ENCODE measurements at places on chromosomes 1 and 21.

- no peak for DNase-seq
Observed at GRCh38 chr21:34271189-34271851, 92.5 kb upstream of the KCNE2 start.

DNA sequence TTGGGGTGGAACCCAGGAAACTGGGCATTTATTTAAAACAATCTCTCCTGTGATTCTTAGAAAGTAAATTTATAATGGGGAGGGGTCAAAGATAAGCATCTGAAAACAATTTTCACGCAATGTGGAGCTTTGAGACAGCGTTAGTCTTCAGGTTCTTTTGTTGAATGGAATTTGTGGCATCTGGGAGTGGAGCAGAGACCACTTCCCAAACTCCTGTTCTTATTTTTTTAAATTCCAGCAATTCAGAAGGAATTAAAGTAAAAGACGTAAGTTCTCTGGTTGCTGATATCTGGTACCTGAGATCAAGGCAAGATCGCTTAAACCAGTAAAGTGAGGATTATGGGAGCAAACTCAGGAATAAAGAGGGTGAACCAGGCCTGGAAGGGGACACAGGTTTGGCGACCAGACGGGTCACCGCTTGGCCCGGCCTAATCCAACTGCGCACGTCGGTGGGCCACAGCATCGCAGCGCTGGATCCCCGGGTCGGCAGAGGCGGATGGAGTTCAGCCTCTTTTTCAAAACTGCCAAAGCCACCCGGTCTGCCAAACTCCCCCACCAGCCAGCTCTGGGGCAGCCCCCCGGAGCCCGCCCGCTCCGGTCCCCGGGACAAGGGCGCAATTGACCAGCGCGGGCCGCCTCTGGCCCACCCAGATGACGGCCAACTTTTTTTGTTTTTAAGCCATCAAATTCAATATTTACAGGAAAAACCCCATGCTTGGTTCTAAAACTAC, 754 bp upstream of the PDPN start:
- no peak for DNase-seq

DNA sequence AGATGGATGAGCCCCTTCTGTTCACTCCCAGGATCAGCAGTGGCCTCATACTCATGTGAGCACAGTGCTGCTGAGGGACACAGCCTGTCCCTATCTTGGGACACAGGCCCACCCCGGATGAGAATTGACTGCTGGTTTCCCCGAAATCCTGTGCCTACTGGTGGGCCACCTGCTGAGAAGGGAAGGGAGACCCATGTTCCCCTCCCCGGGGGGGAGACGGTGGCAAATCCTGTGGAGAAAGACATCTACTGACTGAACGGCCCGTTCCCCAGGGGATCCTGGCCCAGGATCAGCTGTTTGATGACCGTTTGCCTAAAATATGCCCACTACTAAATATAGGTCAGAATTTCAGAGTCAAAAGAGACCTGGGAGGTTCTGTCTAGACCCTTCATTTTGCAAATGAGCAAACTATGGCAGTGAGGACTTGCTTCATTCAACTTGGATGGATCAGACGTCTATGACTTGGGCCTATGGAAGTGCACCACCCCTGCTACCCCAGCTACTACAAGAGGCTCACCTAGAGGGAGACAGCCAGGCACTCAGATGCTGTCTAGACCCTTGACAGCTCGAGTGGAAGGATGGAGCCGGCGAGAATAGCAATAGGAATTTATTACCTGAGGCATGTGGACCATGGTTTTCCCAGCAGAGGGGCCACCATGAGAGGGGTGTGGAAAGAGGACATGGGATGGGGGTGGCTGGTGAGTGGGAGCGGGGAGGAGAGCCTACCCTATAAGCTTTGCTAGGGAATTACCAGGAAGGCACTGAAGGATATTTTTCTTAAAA, 15.6 kb upstream of the THEMIS2 start:
- DNase-seq, result no peak

- no peak for DNase-seq
Observed at GRCh38 chr1:85975912-85976371, 180.6 kb downstream of the COL24A1 start.

- no peak for DNase-seq
Observed at GRCh38 chr1:180218806-180219765, 11.0 kb upstream of the LHX4 start.

GRCh38 chr1:63774617-63775417, 1.0 kb downstream of the ROR1 start:
- peak; percentile 9 for DNase-seq

- no peak for DNase-seq
Observed at GRCh38 chr1:29785137-29785527, 548.8 kb downstream of the PTPRU start.

GRCh38 chr21:29499734-29500343, 201.1 kb downstream of the BACH1 start:
- no peak for DNase-seq
